ENCODE measurements at places on chromosomes 4 and X.

DNA sequence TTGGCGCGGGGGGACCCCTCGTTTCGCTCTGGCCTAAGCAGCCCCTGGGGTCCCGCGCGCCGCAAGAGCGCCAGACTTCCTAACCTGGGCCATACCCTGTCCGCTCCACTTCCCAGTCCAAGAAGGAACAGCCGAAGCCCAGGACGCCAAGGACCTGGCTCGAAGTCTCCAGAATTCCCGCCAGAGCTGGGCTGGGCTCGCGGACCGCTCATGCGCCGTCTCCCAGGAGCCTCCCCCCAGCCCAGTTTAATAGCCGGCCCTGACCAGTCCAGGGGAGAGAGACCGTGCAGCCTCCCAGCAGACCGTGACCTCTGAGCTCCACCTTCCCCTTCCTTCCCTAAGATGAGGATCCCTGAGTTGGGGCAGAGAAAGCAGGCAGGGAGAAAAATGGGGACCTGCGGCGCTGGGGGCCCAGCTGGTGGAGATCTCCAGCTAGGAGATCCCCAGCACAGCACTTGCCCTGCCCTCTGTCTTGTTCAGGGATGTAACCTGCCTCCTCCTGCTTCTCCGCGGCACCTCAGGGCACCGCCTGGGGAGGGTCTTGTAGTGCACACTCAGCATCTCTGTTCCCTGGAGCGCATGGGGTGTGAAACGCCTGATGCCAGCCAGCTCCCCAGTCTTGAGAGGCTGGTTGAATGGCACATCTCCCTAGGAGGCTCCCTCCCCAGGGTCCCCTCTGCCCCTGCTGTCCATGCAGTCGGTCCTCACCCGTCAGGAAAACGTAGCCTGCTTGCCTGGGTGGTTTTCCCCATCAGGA, 1.2 kb upstream of the LETM1 start:
- DNase-seq: peak; percentile 22

- DNase-seq: peak; percentile 69
Measured at GRCh38 chr4:165580351-165580905, 201.6 kb downstream of the CPE start.

- DNase-seq: no peak
Measured at GRCh38 chr4:184644553-184645307, 4.5 kb downstream of the CASP3 start.

DNA sequence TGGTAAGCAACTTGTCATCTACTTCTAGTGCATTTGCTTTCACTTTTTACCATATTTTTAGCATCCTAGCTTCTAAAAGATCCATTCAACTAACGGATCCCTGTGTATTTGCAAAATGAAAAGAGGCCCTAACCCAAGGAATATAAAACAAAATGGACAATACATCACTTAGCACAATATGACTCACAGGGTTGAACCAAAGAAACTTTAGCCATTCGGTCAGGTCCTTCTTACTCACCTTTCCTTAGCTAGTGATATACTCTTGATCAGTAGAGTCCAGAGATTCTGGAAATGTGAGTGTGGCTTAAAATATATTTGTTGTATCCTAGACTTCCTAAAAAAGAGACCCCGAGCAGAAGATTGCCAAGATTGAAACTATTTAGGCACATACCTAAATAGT, 19.5 kb downstream of the TMPRSS11E start:
- no peak for DNase-seq

- DNase-seq: no peak
Measured at GRCh38 chrX:39616731-39617130, 481.0 kb downstream of the BCOR start.

DNA sequence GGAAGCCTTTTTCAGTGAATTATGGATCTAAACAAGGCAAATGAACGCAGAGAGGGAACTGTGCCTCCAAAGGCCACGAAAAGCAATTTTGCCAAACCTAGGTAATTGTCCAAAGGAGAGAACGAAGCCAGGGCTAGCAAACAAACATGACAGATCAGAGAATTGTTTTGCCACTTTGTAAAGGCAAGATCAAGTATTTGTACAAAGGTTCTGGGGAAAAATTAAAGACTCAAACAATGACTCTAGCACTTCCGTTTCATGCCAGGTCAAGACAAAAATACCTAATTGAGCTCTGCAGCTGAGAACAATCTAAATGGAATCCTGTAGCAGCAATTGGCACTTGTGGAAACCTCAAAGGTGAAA, 8.5 kb downstream of the RBM47 start:
- DNase-seq: no peak

- DNase-seq: no peak
Measured at GRCh38 chr4:59341506-59341905, 1858.6 kb upstream of the ADGRL3 start.

GRCh38 chr4:3215733-3216132, 33.2 kb upstream of the MSANTD1 start:
- DNase-seq: no peak

GRCh38 chrX:119708936-119709335, 16.0 kb upstream of the SEPTIN6 start:
- DNase-seq: no peak

GRCh38 chr4:19224820-19225219, 1026.9 kb upstream of the SLIT2 start:
- peak; percentile 5 for DNase-seq

GRCh38 chr4:114562176-114562904, 36.3 kb upstream of the UGT8 start:
- DNase-seq: no peak

DNA sequence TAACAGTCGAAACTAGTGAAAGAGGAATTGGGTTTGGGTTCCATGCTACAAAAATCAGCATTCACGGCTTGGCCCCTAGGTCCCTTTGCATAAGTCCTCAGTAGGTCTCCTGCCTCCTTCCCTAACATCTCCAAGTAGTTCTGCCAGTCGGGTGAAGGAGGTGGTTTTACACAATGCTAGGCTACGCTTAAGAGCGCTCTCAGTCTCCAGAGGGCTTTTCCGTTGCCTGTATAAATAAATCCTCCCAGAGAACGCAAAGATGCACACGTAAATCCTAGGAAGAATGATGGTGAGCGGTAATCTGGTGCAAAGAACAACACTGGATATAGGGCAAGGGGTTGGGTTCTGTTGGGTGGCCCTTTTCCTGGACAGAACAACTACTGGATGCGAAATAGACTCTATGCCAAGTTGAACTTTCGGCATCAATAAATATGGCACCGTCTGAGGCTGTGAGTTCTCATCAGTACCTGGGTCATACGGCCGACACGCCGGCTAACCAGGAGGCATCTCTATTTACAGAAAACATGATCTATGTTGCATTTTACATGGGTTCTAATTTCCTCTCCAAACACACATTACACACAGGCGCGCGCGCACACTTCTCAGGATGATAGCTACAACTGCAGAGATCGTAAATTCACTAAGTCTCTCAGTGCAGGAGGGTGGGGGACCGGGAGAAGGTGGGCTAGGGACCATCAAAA, 1.3 kb downstream of the CAMK2D start:
- peak; percentile 36 for DNase-seq

GRCh38 chrX:11296051-11296450, 2.8 kb downstream of the AMELX start:
- DNase-seq: no peak

DNA sequence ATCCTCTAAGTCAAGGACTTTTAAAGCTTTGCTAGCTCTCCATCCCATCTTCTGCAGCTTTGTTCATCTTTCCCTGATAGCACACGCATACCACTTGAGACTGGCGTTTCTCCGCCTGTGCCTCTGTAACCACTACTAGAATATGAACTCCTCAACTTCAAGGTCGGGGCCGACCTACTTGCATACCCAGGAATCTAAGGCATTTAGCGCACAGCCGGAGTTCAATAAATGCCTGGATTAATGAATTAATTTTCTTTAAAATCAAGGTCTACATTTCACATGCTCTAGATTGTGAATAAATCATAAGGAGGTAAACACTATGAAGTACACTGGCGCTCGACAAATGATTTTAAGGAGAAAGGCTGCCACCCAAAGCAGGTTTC, 89.3 kb downstream of the HNRNPD start:
- no peak for DNase-seq

GRCh38 chr4:54440394-54441136, 211.5 kb downstream of the PDGFRA start:
- DNase-seq: peak; percentile 8

DNA sequence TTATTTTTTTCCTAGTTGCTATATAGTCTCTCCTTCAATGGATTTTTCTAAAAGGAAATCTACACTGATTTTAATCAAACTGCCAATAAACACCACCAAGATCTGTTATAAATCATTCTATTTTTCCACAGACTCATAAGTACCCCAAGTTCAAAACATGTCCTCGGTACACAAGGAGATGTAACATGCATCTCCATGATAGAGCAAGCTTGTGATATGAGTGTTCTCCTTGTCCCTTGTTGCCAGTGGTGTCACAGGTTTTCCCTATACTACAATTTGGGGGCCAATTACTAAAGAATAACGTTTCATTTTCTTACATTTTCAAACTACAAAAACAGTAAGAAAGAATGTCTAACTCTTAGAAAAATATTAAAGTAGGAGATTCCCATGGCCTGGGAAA, 491 bp downstream of the ARHGEF6 start:
- DNase-seq: no peak

DNA sequence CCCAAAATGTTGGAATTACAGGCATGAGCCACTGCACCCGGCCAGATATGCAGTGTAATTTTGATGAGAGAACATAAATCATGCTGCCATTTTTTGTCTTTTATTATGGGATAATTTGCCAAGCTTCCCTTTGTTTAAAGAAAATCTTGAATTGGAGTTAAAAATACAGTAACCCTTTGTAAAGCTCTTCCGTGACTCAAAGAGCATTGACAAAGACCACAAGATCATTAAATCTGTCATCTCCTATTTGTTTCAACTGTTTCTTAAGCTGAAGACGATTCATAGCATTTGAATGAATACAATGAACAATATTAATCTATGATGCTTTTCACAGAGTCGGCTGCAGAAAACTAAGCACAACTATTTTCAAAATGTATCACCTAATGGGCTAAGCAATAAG, 132.6 kb downstream of the ANAPC4 start:
- DNase-seq: no peak

DNA sequence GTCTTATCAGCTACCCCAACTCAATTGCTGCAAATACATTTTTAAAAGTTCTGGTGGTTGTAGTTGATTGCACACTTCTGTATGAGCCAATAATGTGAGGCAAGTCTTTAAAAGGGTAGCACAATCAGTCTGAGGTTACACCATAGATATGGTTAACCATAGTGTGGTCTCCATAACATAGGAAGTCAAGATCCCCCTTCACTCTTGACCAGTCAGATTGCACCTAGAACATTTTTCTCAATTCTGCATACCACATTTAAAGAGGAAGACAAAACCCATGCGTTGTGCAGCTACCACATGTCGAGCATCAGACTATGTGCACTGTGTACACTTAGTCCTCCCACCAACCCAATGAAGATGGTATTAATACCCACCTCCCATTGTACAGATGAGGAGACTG, 26.5 kb upstream of the CYBB start:
- DNase-seq: no peak

GRCh38 chr4:42955746-42956505, 63.4 kb downstream of the GRXCR1 start:
- DNase-seq: no peak

DNA sequence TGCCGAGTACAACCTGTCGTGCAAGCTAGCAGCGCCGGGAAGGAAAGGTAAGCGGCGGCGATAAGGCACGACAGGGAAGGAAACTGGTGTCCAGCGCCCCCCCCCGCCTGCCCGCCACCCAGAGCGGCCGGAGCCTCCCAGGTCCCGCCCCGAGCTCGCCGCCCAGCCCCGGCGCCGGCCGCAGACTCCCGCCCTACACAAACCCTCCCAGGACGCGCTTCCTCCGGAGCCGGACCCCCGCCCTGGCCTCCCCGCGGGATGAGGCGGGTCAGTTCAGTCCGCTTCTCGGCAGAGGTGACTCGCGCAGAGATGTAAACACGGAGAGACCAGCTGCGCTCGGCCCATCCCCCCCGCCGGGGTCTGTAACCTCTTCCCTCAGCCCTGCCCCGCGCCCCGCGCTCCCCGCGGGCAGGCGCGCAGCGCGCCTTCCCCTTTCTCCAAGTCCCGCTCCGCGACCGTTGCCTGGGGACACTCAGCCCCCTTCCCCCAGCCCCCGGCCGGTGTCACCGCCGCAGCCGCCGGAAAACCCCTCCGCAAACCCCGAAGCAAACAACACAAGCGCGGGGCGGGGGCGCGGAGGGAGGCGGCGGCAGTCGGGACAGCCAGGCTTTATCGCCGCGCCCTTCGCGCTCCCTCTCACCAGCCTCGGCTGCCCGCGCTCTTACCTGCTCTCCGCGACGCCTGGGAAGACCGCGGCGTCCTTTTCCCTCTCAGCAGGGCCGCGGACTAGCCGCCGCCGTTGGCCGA, 543 bp downstream of the ELF2 start:
- DNase-seq: peak; percentile 70

GRCh38 chr4:22595684-22596083, 79.8 kb upstream of the ADGRA3 start:
- no peak for DNase-seq

- DNase-seq: no peak
Measured at GRCh38 chrX:11363069-11363594, 69.9 kb downstream of the AMELX start.

DNA sequence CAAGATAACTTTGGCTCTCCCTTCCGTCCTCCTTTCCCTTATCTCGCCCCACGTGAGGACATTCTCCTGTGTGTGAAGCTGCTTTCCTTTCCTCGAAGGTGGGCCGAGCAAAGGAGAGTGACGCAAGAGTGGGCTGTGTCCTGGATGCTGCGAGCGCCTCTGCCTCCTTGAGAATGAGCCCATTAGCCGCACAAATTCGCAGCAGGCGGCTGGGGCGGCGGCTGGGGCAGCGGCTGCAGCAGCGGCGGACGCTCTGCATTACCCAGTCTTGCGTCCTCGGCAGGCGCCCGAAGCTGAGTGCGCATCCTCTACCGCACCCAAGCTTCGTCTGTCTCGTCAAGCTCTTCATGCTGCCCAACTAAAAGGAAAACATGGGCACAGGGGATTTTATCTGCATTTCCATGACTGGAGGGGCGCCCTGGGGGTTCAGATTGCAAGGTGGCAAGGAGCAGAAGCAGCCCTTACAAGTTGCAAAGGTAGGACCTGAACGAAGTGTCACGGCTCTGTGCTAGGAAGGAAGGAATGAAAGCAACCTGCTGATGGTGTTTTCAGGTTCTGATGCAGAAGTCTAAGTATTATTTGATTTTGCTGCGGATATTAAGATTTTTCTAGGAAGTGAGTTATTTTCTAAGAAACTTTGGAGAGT, at the start of gene SYNPO2:
Gene SYNPO2 (plus strand): TSS at position 189 of the 646 bp plus-strand sequence. CDS start 183 bp downstream, at position 372.
- peak; percentile 16 for DNase-seq

DNA sequence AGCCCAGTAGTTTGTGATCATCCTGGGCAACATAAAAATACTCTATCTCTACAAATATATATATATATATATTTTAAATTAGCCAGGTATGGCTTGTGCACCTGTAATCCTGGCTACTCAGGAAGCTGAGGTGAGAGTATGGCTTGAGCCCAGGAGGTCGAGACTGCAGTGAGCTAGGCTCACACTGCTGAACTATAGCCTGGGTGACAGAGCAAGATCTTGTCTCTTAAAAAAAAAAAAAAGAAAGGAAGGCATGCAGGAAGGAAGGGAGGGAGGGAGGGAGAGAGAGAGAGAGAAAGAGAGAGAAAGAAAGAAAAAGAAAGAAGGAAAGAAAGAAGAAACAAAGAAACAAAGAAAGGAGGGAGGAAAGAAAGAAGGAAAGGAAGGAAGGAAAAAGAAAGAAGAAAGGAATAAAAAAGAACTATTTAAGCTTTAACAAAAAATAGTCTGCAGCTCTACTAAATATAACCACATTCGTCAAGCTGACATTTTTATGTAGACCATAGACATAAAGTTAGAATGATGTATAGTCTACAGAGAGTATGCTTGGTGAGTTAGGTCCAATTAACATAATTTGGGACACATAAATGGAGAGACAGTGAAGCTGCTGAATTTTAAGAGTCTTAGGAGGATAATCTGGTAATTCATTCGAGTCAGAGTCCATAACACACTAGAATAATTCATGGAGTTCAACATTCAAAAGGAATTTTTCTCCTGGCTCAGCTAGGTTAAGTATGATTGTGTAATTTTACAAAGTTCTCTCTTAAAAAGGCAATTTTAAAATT, 111.9 kb downstream of the GLRA3 start:
- no peak for DNase-seq
